ENCODE measurements at places on chromosomes 13 and 19.

DNA sequence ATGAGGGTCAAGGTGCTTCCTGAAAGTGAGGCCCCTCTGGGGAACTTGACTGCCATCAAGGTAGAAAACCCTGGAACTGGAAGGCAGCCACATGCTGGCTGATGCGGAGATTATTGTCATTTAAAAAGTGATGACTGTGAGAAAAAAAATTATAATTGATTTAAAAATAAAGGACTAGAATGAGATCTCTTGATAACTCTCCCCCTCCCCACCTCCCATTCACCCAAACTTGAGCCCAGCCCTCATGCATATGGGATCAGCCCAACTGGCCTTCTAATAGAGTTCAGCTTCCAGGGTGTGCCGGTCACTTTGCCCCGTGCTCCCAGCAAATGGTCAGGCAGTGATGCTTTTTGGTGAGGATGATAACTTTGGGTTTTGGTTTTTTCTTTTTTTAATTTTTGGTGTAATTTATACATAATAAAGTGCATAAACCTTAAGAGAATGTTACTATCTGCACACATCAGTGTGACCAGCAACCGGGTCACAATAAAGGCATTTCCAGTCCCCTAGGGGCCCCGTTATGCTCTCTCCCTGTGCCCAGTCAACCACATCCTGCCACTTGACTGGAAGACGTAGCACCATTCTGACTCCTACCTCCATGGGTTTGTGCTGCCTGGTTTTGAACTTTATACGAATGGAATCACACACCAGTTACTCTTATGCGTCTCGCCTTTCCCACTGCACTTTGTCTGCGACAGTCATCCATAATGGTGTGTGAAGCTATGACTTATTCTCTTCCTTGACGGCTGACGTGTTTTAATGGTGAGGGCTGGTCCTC lies 187.9 kb downstream of the USP12 start:
- DNase-seq, result no peak

- DNase-seq, result no peak
Observed at GRCh38 chr19:39139305-39139874, 13.8 kb downstream of the PAK4 start.

DNA sequence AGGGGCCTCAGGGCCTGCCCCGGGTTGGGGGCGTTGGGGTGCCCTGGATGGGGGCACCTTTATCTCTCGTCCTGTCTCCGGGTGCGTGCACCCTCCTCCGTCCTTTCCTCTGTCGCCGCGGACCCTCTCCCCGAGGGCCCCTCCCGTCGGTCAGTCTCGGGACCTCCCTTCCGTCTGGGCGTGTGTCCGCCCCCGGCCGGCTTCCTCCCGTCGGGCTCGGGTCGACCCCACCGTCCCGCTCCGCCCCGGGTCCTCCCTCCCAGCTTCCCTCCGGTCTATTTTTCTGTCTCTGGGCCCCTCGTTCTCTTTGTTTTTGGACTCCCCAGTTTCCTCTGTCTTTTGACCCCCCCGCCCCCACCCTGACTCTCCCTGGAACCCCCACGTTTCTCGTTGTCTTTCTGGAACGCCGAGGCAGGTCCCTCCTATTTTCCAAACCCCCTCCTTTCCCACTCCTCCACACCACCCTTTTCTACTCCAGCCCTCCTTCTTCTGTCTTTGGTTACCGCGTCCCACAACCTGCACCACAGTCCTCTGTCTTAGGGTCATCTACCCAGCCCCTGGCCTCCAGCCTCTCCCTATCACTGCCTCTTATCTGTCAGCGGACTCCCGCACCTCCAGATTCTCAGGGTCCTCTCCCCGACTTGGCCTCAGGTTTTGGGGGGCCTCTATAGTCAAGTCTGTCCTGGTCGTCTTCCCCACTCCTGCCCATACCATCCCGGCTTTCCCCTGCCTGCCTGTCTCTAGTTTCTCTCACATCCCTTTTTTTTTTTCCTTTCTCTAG lies 757 bp downstream of the EGLN2 start:
- DNase-seq, result no peak

- DNase-seq, result no peak
Observed at GRCh38 chr13:102317593-102317992, 84.3 kb downstream of the FGF14 start.
